ENCODE measurements at places on chromosomes 11 and 22.
A peak's percentile ranks its signal among the peaks of the same experiment; 100 is the strongest.

DNA sequence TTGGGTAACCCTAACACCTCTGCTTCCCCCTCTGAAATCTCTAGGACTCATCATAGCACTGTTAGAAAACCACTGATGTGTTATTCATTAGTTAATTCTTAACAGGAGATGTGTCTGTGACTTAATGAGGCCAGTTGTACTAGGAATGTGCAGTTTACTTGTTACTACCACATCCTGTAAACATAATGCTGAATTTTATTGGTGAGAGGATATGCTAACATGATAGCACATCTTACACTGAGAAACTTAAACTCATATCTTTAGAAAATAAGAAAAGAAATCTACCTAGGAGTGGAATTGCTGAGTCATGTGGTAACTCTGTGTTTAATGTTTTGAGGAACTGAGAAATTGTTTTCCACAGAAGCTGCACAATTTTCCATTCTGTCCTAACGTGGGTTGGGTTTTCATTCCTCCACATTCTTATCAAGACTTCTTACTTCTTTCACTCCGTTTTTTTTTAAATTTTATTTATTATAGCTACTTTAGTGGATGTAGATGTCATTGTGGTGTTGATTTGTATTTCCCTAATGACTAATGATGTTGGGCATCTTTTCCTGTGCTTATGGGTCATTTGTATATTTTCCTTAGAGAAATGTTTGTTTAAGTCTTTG lies 33.7 kb downstream of the RNF121 start:
- no peak for DNase-seq

DNA sequence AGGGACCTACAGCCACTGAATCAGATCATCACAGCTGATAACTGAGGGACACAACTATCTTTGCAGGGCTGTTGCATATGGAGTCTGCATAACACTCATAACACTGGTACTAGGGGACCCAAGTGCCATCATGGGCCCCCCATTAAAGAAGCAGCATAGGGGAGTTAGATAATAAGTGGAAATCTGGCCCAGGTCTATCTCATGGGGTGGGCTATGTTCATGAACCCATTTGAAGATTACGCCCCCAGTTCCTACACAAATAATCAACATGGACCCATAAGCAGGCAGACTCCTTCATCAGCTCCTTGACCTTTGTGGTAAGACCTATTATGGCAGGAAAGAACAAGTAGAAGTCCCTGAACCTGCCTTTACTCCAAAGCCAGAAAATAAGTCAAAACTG lies 48.8 kb downstream of the ASCL2 start:
- DNase-seq, result no peak

DNA sequence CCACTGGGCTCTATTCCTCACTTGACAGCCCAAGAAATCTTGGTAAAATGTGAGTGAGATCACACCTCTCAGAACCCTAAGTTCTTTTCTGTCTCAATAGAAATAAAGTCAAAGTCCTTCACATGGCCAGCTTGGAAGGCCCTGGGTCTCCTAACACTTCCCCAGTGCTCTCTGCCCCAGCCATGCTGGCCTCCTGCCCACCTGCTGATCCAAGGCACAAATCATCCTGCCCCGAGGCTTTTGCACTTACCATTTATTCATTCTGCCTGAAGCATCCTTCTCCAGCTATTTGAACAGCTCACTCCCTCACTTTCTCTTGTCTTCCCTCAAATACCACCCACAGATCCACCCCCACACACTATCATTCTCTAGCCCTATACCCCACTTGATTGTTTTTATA lies 26.4 kb downstream of the ISX start:
- DNase-seq, result no peak

DNA sequence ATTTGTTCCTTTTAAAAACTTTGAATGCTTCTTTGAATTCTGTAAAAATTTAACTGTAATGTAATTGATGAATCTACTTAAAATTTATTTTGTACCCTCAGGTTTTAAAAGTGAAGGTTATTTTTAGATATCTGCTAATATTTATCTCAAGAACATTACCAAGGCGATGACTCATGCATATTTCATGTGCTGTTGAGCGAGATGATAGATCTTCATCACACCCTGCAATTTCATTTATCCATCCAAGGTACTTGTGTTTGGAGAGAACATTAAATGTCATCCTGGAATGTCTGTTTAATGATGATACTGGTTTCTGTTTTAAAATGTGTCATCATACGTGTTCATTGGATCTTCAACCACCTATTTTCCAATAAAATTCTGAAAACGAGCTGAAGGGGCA lies 6.7 kb upstream of the OOSP4A start:
- DNase-seq, result no peak

- DNase-seq, result no peak
Measured at GRCh38 chr22:30600921-30601320, 6.1 kb upstream of the TCN2 start.

DNA sequence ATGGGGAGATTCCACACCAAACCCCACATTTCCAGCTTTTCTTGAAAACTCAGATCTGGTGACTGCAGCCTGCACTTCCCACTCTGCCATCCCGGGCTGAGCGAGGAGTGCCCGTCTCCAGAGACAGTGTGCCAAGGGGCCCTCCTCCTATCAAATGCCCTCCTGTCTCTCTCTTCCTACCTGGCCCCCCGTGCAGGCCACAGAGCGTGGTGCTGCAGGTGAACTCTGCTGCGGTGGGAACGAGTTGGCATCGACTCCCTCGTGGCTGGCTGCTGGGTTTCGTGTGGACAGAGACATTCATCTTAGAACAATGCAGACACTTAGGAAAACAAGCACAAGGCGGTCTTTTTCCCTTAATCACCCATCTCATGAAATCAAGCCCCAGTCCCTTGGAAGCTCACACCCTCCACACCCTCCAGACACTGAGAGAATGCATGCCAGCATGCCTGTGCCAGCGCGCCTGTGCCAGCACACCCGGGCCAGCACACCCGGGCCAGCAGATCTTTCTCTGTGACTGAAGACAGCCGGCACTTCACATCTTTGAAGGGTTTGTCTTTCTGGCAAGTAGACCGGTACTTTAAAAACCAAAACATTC lies 65.0 kb downstream of the PARVB start:
- peak; percentile 78 for DNase-seq

- DNase-seq, result no peak
Measured at GRCh38 chr22:47052236-47053012, 290.0 kb downstream of the TBC1D22A start.

- no peak for DNase-seq
Measured at GRCh38 chr11:31442086-31442485, 67.3 kb downstream of the IMMP1L start.

GRCh38 chr11:132032555-132032954 lies 662.1 kb downstream of the NTM start:
- no peak for DNase-seq

DNA sequence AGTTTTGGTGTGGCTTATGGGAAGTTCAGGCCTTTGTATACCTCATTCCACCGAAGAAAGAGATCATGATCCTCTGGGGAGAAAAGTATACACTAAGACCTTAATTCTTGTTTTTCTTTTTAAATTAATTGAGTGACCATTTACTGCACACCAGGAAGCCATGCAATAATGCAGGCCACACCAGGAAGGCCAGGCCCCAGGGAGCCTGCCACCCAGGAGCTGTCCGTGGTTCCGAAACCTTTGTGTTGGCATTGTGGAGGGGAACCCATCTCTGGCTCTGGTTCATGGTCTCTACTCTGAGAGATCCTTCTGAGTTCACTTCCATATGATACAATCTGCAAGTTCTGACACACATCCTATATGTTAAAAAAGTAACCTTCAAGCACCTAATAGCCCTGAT lies 291.8 kb downstream of the MIAT start:
- DNase-seq, result peak; percentile 30

GRCh38 chr11:48005831-48006270 lies 25.5 kb downstream of the PTPRJ start:
- DNase-seq, result no peak

DNA sequence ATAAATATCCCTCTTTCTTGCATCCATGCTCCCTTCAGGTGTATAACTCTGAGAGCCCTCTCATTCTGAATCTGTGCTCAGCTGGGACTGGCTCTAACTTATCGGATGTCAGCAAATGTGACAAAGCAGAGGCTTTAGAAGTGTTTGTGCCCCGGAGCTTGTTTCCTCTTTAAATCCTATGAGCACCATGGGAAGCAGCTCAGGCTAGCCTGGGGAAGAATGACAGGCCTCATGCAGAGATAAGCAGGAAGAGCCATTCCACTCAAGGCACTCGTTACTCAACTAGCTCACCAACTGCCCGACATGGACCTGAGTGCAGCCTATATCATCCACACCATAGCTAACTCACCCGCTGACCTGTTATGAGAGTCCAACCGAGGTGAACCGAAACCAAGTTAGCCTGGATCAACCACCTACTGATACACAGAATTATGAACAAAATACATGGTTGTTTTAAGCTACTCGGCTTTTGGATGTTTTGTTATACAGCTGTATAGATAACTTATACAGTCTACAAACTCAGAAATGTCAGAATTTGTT lies 990.7 kb downstream of the NTM start:
- DNase-seq, result no peak

DNA sequence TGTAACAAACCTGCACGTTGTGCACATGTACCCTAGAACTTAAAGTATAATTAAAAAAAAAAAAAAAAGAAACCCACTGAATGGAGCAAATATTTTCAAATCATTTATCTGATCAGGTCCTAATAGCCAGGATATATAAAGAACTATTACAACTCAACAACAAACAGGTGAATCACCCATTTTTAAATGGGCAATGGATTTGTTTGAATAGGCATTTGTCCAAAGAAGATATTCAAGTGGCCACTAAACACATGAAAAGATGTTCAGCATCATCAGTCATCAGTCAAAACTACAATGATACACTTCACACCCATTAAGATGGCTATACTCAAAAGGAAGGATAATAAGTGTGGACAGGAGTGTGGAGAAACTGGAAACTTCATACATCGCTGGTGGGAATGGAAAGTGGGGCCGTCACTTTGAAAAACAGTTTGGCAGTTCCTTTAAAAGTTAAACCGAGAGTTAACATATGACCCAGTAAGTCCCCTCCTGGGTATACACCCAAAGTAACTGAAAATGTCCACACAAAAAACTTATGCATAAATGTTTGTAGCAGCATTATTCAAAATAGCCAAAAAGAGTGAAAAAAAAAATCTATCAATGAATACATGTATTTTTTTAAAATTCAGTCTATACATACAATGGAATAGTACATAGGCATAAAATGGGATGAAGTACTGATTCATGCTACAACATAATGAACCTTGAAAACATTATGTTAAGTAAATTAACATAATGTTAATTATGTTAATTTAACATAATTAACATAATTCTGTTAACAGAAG lies 53.1 kb downstream of the ARRB1 start:
- DNase-seq, result no peak

DNA sequence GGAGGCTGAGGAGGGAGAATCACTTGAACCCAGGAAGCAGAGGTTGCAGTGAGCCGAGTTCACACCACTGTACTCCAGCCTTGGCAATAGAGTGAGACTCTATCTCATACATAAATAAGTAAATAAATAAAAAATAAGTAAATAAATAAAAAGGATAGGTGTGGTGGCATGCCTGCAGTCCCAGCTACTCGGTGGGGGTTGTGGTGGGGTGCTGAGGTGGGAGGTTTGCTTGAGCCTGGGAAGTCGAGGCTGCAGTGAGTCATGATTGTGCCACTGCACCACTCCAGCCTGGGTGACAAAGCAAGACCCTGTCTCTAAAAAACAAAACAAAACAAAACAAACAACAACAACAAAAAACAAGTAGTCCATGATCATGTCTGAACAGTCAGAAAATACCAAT lies 3.1 kb downstream of the LARGE2 start:
- DNase-seq, result no peak

DNA sequence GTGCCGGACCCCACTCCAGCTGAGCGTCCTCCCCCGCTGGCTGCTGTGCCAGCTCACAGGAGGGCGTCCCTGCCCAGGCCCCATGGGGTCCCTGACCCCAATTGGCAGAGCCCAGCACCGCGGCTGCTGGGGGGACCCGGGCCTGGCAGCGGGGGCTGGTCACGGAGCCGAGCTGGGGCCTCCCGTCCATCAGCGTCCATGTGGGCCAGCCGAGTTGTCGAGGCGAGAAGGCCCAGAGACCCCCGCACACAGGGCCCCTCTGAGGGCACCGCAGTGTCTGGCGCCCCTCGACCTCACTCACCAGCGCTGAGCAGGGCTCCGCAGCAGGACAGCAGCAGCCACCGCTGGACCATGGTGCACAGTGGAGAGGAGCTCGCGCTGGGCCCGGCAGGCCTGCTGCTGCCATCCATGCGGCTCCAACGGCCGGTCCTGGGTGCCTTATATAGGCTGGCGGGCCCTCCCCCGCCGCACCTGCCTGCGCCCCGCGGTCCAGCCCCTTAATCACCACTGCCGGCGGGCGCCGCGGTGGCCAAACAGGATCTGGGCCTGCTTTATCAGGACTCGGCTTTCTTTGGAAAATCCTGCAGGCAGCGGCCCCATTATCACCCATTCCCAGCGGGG lies at the start of gene MUC6:
MUC6 (minus strand) TSS at position 416 of the 621 bp plus-strand sequence; CDS start at position 353, 63 bp downstream.
- DNase-seq, result no peak

DNA sequence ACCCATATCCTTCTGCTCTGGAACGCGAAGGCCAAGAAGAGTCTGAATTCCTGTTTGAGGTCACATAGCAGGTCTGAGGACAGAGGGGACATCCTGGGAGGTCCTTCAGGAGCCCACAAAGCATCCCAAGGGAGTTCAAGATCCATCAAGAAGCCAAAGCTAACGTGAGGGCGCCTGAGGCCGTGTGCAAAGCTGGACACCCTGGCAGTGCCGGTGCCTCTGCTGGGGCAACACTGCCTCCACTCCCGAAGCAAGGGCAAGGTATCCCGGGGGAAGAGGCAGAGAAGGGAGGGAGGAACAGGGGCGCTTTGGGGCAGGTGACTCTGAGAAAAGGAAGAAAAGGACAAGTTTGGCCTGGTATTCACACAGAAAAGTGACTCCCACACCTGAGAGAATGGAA lies 50.3 kb upstream of the CDON start:
- no peak for DNase-seq

DNA sequence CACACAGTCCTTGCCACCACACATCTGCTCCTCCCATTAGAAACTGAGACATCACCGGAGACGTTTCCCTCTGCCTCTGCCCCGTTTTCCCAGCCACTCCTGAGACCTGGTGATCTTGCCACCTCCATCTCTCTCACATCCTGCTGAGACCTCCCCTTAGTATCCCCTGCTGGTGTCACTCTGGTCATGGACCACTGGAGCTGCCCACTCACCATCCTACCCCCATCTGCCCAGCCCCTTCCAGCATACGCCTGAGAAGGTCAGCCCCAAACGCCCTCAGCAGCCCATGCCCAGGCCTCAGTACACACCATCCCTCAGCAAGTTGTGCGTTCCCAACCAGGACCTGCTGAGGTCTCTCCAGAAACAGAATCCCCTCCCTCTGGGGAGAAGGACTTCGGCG lies 64.3 kb downstream of the SHANK2 start:
- DNase-seq, result no peak

GRCh38 chr22:37996515-37997246 lies 12.3 kb upstream of the SOX10 start:
- no peak for DNase-seq

GRCh38 chr11:122264121-122264520 lies 148.1 kb upstream of the BLID start:
- no peak for DNase-seq

All from right hindlimb (tissue), 1 donor.